Daoy (cell line): ENCODE measurements at places on chromosomes 3 and 15.

DNA sequence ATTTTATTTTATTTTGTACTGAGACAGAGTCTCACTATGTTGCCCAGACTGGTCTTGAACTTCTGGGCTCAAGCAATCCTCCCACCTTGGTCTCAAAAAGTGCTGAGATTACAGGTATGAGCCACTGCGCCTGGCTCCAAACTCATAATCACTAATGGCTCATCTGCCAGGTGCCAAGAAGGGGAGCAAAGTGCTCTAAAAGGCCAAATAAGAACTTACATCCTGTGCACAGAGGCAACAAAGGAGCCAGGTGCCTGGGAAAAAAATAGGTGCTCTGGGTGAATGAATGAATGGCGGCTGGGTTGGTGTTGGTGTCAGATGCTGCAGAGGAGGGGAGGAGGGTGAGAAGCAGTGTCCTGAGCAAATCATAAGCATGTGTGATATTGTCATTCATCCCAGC is 25.9 kb upstream of the ADAMTS7 start:
- no peak for DNase-seq

GRCh38 chr3:86989611-86990010 is 1.3 kb downstream of the VGLL3 start:
- DNase-seq, result no peak

GRCh38 chr3:143596957-143597642 is 251.2 kb downstream of the SLC9A9 start:
- DNase-seq, result no peak

DNA sequence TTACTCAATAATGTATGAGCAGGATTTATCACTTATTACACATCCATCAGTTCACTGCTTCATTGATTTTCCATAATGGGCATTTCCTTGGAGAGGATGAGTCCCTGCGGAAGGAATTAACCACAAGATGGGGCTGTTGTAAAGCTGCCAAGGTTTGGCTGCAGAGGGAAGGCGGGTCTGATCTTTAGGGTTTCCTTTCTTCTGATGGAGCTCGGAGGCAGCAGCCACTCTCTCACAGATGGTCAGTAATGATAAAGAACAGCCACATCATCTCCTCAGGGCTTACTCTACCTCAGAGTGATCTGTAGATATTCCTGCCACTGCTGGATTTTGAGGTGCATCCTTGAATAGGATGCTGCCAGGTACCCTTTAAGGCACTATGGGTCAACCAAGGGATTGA is 115.2 kb downstream of the USP13 start:
- DNase-seq, result peak; percentile 52

- DNase-seq, result no peak
Measured at GRCh38 chr15:41879321-41879845, 14.5 kb downstream of the SPTBN5 start.

- DNase-seq, result peak; percentile 2
Measured at GRCh38 chr3:137642831-137643230, 121.3 kb upstream of the SOX14 start.

- DNase-seq, result peak; percentile 76
Measured at GRCh38 chr3:46998121-46998851, 18.8 kb downstream of the NBEAL2 start.

- no peak for DNase-seq
Measured at GRCh38 chr15:78617516-78617915, 3.3 kb downstream of the CHRNA3 start.

GRCh38 chr3:28978092-28978491 is 302.8 kb upstream of the RBMS3 start:
- DNase-seq, result no peak

DNA sequence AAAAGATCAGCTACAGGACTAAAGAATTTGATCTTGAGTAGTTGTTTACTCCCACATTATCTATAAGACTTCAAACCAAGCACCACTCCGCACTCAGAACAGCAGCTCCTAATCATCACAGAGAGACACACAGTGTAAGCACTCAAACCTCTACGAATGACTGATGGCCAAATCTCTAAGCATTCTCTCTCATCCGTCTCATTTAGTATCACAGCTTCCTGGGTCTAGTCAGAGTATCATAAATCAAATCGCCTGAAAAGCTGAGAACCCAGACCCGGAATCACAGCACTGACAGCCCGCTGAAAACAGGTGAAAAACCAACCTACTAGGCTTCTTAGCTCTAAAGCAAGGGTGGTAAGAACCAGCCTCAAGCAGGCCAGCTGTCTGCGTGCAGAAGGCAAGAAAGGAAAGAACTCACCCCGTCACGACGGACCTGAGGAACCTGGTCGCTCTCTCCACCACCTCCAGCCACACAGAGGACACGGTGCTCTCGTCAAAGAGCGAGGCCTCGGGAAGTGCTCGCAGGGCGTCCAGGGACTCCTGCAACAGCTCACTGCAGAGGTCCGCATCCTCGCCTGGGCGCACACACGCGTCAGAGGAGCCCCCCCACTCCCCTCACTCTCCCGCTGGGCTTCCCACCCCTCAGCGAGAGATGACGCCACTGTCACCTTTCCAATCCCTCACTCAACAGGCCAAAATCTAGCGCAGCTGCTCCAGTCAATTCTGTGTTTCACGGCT is 47.9 kb downstream of the HERC2 start:
- no peak for DNase-seq

- DNase-seq, result peak; percentile 71
Measured at GRCh38 chr3:134249935-134250716, 533 bp downstream of the RYK start.

- DNase-seq, result no peak
Measured at GRCh38 chr3:194983121-194983520, 287.8 kb downstream of the XXYLT1 start.
